NCI-H345 (cell line): ENCODE measurements at places on chromosomes 4 and X.
A peak's percentile ranks its signal among the peaks of the same experiment; 100 is the strongest.

GRCh38 chr4:119118397-119118796, 17.2 kb upstream of the MYOZ2 start:
- no peak for DNase-seq

DNA sequence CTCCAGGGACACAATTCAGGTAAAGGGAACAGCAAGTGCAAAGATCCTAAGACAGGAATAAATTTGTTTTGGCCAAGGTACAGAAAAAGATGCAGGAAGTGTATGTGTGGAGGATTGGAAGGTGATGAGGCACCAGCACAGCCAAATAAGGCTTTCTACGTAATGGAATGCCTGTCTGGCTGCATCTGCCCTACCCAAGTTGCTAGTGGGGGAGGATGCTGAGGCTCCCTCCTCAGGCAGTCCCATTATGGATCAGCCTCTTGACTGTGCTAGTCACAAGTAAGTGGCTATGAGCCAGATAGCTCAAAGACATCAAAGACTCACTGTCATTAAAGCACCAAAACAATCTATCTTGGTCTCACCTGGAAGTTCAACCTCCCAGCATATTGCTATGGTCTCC, 300.9 kb upstream of the FAT4 start:
- no peak for DNase-seq

DNA sequence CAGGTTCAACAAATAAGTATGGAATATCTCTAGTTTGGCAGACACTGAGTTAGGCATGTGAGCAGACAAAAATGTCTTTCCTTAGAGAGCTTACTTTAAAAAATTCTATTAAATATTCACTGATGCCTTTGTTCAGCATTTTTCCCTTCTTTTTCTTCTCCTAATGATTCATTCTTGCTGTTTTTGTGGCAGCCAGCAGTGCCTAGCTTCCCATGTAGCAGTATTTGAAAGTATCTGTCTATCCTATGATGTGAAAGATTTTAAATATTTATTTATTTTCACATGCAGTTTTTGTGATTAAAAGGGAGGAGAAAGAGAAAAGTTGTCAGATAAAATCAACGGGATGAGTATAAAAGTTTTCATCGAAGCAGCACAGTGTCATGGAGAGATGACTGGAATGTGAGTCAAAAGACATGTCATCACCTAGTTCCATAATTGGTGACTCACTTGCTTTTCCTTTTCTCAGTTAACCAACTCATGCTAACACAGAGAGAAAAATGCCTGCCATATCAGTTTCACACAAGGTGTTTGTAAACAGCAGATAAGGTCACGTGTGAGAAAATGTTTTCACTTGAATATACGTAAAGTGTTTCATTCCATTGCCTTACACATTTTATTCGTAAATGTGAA, 69.8 kb downstream of the BMPR1B start:
- no peak for DNase-seq

DNA sequence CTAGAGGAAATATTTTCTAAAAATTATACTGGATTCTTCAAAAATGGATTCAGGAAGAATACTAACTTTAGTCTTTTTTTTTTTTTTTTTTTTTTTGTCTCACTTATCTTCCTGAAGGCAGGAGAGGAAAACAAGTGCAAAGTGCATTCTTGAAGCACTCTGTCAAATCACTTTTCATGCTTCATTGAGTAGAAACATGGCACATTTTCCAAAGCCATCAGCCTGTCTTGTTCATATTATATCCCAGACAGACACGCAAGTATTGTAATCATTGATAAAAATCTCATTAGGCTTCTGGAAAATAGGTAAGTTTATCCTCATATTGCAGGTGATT, 1.2 kb downstream of the BBS12 start:
- DNase-seq = no peak

- DNase-seq = peak; percentile 62
Measured at GRCh38 chr4:85861064-85861765, 386.3 kb downstream of the ARHGAP24 start.
